ENCODE measurements at places on chromosomes 7 and 10.

DNA sequence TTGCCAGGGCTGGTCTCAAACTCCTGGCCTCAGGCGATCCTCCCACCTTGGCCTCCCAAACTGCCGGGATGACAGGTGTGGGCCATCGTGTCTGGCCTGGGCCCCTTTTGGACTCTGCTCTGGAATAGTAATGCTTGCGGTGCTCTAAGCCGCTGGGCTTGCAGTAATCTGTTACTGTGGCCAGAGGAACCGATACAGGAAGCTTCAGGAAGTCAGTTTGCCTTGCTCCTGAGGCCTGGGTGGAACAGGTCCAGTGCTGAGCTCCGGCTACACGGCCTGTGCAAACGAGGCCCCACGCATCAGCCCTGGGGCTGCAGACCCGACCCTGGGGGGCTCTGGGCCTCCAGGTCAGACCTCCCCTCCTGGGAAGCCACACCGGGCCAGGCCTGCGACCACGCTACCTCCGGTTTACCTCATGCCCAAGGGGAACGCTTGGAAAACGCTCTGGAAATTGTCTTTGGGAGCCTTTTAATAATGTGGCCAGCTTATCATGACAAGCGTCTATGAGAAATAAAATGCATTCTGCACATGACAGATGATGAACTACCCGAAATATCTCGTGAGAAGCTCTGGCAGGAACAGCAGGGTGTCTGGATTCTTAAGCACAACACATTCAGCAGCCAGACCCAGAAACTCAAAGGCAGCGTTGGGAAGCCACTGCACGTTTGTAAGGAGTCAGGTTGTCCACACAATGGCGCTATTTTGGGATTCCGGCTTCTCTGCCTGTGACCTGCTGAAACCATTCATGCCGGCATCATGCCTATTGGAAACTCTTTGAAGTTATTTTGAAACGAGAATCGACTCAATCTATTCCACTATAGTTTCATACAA, 10.1 kb upstream of the ADAP1 start:
- DNase-seq: peak; percentile 25
- no peak overlapping the region for H3K4me3 ChIP-seq
- H3K27ac ChIP-seq: no peak overlapping the region
- H3K36me3 ChIP-seq: peaks cover 22% of the 10 kb centered on the region
- peaks cover 10% of the 10 kb centered on the region for H3K27me3 ChIP-seq

GRCh38 chr10:8124436-8124835, 69.9 kb downstream of the GATA3 start:
- no peak overlapping the region for H3K4me3 ChIP-seq
- H3K27me3 ChIP-seq: no peaks in the 10 kb centered on the region
- no peaks in the 10 kb centered on the region for H3K36me3 ChIP-seq
- H3K4me1 ChIP-seq: no peaks in the 10 kb centered on the region
- no peak overlapping the region for H3K27ac ChIP-seq

DNA sequence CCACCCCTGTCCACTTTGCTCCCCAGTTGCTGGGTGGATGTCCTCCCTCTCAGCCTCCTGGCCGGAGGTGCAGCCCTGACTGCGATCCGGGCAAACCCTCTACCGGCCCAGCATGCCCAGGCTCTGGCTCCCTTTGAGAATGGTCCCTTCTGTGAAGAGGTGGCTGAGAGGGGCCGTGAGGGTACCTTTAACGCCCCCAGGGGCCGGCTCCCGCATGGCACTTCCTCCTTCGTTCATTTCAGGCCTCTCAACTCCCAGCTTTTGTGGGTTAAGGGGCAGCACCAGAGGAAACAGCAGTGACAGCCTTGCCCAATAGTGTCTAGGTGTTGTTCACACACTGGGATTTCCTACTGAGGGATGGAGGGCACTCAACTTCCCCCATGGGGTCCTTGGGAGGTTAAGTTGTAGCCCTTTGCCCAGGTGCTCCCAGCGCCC, 33.2 kb upstream of the HABP2 start:
- no peak overlapping the region for H3K27ac ChIP-seq
- no peak overlapping the region for H3K4me3 ChIP-seq
- DNase-seq: no peak

DNA sequence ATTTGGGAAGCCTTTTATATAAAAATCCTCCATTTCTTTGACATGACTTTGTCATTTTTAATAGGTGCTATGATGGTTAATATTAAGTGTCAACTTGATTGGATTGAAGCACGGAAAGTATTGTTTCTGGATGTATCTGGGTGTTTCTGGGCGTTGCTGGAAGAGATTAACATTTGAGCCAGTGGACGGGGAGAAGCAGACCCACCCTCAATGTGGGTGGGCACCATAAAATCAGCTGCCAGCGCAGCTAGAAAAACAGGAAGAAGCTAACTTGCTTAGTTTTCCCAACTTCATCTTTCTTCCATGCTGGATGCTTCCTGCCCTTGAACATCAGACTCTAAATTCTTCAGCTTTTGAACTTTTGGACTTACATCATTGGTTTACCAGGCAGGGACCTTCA, 1003.0 kb downstream of the SORCS3 start:
- no peak overlapping the region for H3K27ac ChIP-seq
- H3K4me1 ChIP-seq: no peaks in the 10 kb centered on the region
- DNase-seq: no peak
- no peaks in the 10 kb centered on the region for H3K36me3 ChIP-seq

- DNase-seq: no peak
- H3K27me3 ChIP-seq: peaks cover 67% of the 10 kb centered on the region
- H3K36me3 ChIP-seq: no peaks in the 10 kb centered on the region
Observed at GRCh38 chr10:72056932-72057751, 31.2 kb downstream of the SPOCK2 start.
